ENCODE measurements at places on chromosomes 1 and 21.
A peak's percentile ranks its signal among the peaks of the same experiment; 100 is the strongest.

DNA sequence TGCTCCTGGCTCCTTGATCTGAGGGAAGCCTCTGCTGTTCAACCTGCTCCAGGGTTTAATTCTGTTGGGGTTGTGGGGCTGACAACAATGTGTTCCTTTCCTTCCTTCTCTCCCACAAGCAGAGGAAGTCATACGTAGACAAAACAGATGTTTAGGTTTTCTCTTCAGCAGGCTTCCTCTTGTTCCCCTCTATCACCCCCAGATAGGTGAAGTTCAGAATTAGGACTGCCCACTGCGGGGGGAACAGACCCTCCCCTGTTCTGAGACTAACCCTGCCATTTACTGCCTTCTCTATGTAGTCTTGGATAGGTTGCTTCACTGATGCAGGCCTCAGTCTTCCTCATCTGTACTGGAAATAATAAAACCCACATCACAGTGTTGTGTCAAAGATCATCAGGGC is 30.0 kb upstream of the NRDC start:
- no peak for DNase-seq

DNA sequence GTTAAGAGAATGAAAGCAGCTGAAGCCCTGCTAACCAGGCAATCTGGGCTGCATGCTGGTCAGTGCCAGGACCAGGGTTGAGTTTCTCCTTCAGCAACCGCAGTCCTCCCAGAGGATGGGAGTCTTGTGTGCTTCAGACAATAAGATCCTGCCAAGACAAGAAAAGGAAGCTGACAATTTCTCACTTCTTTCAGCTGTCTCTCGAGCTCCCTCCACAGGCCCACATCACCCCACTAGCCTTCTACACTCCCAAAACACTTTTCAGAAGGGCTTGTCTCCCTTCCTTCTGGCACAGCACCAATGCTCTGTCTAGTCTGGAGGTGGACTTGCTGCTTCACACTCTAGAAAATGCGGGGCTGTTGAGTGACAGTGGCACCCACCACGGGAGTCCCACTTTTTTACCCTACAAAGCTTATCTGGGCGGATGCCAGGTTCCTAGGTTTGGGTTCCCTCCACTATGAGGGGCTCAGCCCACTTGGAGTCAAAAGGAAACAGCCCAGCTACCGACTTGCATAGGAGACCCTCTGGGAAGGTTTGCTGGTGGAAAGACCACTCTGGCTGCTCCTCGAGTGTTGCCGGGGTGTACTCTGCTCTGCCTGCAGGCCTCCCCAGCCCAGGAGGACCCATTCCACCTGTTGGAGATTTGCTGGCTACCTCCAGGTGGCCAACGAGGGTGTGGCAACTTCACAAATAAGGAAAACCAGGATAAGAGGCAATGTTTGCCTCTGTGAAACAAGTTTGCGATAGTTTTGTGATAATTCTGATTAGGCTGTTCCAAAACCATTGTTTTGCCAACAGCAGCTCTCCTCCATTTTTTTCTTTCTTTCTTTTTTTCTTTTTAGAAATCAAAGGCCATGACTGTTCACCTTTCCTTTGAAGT is 68.9 kb downstream of the TENT5C start:
- no peak for DNase-seq

- DNase-seq: no peak
Measured at GRCh38 chr1:14681182-14681581, 82.7 kb downstream of the KAZN start.

DNA sequence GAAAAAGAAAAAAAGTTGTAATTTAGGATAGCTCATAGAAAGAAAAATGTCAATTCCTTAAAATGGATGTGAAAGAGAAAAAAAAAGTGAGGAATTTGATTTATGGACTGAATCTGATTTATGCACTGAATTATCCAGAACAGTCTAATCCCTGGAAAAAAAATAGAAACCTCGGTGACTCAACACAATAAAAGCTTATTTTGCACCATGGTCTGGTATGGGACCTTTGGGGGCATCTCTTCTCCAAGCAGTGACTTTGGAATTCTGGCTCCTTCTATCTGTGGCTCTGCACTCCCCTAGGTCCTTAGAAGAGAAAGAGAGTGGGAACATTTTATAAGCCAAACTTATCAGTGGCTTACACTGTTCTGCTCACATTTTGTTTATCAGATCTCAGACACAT is 471.7 kb upstream of the B3GALT2 start:
- DNase-seq: no peak

- DNase-seq: no peak
Measured at GRCh38 chr1:165737196-165737595, 31.5 kb downstream of the TMCO1 start.

DNA sequence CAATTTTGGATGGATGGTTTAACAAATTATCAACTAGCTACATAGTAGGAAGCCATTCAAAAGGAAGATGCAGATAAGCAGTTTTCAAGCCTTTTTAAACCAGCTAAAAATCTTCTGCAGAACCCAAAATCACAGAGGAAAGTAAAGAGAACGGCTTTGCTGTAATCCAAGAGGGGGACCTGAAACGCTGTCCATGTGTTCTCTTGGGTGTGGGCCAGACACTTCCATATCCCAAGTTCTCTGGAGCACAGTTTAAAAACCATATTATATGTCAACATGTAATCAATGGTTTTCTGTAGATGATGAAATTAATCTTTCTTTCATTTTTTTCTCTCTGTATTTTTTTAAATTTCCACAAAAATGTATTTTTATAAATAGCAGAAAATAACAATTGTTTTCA is 90.5 kb downstream of the SELENOF start:
- no peak for DNase-seq

GRCh38 chr1:184222652-184223052 is 164.2 kb upstream of the C1orf21 start:
- DNase-seq: peak; percentile 60

- no peak for DNase-seq
Measured at GRCh38 chr1:87119541-87120140, 205.2 kb downstream of the HS2ST1 start.

DNA sequence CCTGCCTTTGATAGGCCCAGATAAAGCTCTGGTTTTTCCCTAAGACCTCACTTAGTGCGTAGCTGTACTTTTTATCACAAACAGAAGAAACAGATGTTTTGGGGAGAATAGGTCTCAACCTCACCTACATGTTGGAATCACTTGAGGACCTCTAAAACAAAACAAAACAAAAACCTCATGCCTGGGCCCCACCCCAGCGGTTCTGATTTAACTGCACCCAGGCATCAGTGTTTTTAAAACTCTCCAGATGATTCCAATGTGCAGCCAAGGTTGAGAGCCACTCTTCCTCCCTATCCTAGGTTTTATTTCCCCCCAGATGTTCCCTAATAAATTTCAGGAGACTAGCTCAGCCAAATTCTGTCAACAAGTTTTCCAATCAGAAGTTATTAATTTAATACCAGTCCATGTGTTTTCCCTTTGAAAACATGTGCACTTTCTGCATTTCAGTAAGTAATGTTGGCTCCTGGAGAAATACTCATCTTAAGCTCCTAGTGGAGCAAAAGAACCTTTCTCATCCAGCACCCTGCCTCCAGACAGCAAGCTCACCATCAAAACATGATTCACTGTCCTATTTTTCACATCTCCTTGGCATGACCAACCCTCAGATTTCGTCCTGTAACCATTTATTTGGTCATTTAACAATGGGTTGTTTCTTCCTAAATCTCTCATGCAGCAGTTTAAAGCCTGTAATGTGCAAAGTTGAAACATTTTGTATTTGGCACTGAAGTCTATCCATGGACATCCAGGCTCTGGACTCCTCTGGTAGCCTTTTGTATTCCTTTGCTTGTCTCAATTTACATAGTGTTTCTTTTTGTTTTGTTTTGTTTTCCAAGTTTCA is 27.5 kb downstream of the LRRC8C start:
- no peak for DNase-seq

DNA sequence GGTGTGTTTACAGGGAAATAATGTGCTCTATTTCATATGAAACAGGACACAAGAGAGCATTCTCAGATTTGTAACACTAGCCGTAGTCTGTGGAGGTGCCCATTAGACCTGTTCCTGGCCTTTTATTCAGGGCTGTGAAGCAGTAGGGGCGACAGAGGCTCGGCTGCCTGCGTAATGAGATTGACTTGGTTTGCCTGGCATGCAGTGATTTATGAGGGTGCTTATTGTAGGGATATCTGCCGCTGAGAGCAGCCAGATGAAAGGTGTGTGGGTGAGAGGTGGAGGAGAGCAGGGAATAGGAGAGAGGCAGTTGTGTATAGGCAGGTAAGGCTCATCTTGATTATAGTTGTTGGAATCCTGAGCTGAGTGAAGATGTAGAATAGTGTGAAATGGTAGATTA is 51.3 kb downstream of the DNAJC6 start:
- DNase-seq: no peak

GRCh38 chr1:46458846-46459245 is 30.8 kb upstream of the DMBX1 start:
- DNase-seq: no peak

DNA sequence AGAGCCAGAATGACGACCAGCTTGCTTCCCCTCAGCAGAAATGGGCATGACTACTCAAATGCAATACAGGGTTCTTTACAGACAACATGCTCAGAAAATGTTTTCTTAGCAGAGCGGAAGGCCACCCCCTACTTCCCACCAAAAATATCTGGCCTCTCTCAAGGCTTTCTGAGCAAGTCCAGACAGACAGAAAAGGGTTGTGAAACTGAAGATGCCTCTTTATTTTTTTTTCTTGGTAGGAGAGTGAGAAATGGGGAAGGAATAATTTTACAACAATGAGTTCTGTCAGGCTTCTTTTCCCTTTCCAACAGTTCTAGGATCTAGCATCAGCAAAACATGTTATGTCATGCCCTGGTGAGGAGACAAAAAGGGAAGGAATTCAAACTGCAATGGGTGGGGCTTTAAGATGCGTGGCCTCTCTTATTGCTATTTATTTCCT is 172.0 kb upstream of the CAMK1G start:
- no peak for DNase-seq

- no peak for DNase-seq
Measured at GRCh38 chr1:81590171-81590570, 210.6 kb upstream of the ADGRL2 start.

- no peak for DNase-seq
Measured at GRCh38 chr1:162397943-162398560, 13.9 kb downstream of the SH2D1B start.

DNA sequence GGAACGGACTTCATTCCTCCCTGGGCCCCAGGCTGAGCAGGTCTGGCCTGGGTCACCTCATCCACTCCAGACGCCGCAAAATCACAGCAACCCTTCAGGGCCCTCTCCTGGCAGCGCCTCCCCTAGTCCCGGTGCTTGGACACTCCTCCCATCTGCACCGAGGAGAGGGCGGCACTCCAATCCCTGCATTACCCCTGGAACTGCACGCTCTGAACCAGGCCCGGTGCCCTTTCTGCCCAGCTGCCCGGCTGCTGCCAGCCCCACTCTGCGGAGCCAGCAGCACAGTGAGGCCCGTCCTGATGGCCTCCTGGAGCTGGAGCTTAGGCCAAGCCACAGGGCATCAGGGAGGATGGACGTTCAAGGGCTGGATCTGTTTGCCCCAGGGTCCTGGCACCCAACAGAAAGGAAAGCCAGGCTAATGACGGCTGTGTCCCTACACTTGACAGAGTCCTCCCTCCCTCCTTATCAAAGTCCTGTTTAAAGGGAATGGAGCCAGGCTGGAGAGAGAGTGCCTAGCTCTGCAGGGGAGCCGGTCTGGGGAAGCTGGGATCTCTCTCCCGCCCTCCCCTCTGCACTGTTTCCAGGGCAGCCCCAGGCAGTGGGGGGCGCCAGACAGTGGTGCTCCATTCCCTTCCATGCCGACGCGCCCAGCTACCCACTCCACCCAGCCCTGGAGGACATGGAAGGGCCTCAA is 12.7 kb downstream of the COL6A2 start:
- peak; percentile 68 for DNase-seq

GRCh38 chr1:73782901-73783300 is 415.1 kb downstream of the LRRIQ3 start:
- DNase-seq: no peak

- DNase-seq: no peak
Measured at GRCh38 chr1:238677567-238677966, 708.8 kb upstream of the CHRM3 start.

DNA sequence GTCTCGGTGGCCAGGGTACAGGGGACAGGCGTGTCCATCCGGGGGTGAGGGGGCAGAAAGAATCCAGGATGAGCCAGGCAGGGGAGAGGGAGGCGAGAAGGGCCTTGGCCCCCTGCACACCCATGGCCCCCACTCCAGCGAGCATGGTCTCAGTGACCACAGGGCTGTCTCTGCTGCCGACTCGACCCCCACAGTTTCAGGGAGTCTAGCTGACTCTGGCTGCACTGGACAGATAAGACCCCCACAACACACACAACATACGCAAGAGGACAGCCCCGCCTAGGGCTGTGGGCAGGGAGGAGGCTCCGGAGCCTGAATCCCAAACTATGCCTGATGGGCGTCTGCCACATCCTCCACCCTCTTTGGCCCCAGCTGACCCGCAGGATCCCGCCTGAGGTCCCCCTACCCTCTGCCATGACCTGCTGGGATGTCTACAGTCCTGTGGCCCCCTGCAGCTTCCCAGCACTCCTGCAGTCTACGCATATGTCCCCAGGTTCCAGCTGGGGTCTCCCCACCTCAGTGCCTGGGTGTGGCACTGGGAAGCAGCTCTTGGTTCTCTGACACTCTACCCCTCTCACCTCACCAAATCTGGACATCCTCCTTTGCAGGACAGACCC is 22.0 kb downstream of the WNT9A start:
- DNase-seq: no peak

- no peak for DNase-seq
Measured at GRCh38 chr1:218348628-218349071, 3.5 kb downstream of the TGFB2 start.

- no peak for DNase-seq
Measured at GRCh38 chr1:89310505-89310904, 37.8 kb upstream of the GBP5 start.

GRCh38 chr1:28193701-28194161 is 17.2 kb upstream of the PTAFR start:
- DNase-seq: peak; percentile 71

- no peak for DNase-seq
Measured at GRCh38 chr1:228424685-228425660, 8.3 kb upstream of the TRIM17 start.

- DNase-seq: no peak
Measured at GRCh38 chr1:232090816-232091215, 464.2 kb downstream of the DISC1 start.

All from ureter (tissue), 1 donor.